H9 (cell line): ENCODE measurements at places on chromosomes 3 and 15.

GRCh38 chr3:90062016-90062415 lies 954.6 kb downstream of the EPHA3 start:
- no peak for DNase-seq

DNA sequence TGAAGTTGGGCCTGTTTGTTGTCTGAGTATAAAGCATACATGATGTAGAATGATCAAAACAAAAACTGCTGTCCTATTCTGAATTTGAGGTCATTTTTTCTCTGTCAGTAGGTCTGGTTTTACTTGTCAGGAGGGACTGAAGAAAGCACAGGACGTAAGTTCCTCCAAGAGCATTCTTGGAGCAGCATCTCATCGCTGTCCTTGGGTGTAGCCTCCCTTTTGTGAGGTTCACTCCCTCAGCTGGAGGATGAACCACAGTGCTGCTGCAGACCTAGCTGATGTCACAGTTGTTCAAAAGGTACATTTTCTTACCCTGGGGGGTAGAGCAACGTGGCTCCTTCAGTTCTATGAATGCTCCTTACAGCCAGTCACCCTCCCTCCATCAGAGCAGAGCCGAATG lies 490.0 kb upstream of the TBL1XR1 start:
- DNase-seq: no peak

DNA sequence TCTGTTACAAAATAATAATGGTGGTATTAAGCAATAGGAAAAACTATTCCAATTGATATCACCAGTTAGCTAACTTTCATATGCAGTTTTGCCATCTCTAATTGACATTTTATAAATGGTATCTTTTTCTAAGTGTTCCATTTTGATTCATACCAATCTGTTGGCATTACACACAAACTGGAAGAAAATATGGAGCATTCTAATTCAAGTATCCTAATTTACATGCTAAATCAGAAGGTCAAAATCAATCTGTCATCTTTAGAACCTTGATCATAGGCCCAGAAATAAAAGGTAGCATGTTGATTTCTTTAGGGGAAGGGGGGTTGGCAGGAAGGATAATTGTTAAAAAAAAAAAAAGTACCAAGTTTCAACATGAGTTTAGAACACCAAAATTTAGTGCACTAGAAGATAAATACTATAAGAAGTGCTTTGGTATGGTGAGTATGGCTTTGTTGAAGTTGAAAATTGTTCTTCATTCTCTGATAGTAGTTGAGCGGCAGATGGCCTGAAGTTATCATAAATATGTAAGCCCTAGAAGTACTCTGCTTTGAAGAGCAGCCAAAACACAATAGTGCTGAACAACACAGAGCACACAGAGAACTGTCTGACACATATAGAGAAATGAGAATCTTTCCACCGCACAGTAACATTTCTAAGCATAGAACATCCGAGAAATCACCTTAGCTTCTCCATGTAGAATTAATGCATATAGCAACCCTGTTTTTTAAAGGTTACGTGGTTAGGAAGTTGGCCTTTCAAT lies 130.1 kb downstream of the TAFA4 start:
- DNase-seq: no peak

DNA sequence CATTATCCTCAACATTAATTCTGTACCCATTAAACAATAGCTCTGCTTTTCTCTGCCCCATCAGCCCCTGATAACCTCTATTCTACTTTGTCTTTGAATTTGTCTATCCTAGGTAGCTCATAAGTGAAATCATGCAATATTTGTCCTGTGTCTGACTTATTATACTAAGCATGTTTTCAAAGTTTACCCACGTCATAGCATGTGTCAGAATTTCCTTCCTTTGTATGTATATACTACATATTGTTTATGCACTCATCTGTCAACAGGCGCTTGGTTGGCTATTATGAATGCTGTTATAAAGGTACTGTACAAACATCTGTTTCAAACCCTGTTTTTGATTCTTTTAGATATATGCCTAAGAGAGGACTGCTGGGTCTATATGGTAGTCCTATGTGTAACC lies 18.2 kb downstream of the CSNK1G1 start:
- DNase-seq: no peak

GRCh38 chr15:76198456-76199105 lies 112.7 kb downstream of the ETFA start:
- no peak for DNase-seq
